RPMI7951 (cell line): ENCODE measurements at places on chromosomes 4 and X. TPM values are rescaled to one million over a fixed set of nuclear protein-coding genes. Genes with fewer than 3 reads are reported as not detected.
A peak's percentile ranks its signal among the peaks of the same experiment; 100 is the strongest.

DNA sequence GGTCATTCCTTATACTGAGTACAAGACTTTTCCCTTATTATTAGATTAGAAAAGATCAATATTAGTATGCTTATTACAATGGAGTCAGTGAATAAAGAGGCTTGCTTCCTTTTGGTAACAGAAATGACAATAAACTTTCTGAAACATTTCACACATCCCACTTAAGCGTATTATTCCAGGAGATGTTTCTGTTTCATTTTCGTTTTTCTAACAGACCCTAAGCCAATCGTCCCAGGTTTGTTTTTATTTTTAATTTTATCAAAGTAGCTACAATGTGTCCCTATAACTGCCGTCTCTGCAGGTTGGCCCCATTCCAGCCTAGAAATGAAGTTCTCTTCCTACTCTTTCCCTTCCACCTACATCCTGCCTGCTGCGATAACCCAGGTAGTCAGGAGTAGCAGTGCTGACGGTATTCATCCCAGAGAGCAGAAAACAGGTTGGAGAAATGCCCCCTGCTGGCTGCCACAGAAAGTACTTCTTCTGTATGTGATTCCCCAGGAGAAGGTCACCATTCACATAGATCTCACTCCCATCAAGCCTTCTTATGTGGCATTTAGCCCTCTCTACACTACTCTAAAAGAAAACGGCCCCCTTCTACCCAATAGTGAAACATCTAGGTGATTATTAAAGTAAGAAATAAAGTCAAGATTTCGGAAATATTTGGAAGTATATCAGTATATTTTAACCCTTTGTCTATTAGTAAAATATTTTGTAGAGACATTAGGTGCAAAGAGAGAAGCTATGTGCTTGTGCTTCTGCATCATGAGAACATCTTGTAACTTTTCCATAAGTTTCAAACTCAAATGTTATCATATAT lies 40.4 kb downstream of the ENPEP start:
- DNase-seq: peak; percentile 70

- no peak for DNase-seq
Observed at GRCh38 chr4:44716597-44716996, 9.8 kb downstream of the GNPDA2 start.

- DNase-seq: no peak
Observed at GRCh38 chr4:67659065-67659464, 41.9 kb downstream of the UBA6 start.

DNA sequence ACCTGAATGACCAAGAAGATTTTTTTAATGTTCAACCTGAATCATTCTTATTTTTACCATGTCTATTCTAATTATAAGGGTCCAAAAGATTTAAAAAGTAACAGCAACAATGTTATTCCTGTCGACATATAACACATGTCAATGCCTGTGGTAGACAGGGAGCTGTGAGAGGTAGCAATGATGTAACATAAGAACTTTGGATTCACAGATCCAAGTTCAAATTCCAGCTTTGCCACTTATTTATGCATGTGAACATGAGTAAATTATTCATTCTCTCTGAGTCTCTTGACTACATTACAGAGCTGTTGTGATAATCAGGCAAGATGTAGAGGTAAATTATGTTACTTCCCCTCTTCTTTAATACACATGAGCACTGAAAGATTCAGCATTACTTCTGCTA lies 54.5 kb downstream of the KLHL8 start:
- DNase-seq: no peak

- no peak for DNase-seq
Observed at GRCh38 chr4:21248331-21248730, 548.1 kb downstream of the PACRGL start.

DNA sequence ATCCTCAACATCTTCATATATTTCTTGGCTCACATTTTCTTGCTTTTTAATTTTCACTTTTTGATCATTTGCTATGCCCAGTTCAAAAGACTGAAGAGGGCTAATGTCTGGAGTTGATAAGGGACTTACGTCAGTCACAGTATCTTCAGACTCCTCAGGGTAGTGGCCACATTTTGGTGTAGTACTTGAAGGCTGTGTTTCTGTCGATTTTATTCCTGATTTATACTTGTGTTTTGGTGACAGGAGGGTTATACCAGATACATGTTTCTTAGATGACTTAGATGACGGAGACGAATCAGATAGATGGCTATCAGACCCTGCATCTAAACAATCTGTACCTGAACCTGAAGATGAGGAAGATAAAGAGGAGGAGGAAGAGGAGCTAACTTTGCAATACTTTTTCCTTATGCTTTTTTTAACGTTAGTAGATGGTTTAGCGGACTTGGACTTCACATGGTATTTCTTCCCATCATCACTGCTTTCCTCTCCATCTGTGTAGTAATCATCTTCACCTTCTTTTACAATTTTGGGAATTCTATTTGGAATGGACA lies 13.4 kb downstream of the CFAP97 start:
- DNase-seq: no peak

- DNase-seq: no peak
Observed at GRCh38 chr4:6451309-6451708, 21.1 kb downstream of the PPP2R2C start.

DNA sequence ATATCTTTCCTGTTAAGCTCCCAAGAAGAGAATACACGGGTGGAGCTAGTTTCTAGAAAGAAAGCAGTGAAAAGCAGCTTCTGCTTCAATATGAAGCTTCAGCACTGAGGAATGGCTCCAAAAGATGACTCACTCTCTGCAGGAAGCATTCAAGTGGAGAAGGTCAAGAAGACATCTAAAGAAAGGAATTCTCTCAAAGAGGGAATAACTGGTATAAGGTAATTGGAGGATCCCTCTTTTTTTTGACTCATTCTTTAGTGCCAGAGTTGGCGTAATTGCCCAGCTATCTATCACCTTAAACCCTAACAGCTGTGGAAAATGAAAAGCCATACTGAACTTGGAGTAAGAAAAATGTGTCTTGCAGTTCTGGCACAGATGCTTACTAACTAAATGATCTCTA lies 3.5 kb downstream of the EDA2R start:
- DNase-seq: peak; percentile 70

- no peak for DNase-seq
Observed at GRCh38 chrX:44241546-44241945, 101.9 kb downstream of the EFHC2 start.

- no peak for DNase-seq
Observed at GRCh38 chrX:19674041-19674789, 158.9 kb upstream of the MAP3K15 start.

- peak; percentile 76 for DNase-seq
Observed at GRCh38 chrX:107712231-107713202, 63.1 kb downstream of the TSC22D3 start.

DNA sequence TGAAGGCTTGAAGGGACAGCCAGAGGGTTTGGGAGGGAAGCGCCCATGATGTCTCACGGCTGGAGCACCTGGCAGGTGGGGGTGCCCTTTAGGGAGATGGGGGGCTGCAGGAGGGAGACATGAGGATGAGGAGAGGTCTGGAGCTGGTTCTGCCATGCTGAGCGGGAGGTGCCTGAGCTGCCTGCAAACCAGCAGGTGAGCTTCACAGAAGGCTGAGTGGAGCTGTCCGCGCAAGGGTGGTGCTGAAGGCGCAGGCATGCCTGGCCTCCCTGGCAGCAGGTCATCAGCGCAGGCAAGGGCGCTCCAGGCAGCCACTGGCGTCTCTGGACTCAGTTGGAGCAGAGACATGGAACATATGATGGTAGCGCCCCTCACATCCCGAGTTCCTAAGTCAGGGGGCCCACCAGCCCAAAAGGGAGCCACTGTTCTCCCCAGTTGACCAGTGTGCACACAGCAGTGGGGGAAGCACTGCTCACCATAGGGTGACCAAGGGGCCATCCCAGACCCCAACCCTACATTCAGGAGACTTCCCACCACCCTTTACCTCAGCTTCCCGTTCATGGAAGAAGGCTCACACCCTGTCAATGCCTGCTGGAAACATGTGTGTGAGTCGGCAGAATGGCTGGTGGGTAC lies 25.8 kb downstream of the ADRA2C start:
- DNase-seq: no peak

- DNase-seq: no peak
Observed at GRCh38 chrX:104391906-104392305, 137.2 kb upstream of the ESX1 start.

DNA sequence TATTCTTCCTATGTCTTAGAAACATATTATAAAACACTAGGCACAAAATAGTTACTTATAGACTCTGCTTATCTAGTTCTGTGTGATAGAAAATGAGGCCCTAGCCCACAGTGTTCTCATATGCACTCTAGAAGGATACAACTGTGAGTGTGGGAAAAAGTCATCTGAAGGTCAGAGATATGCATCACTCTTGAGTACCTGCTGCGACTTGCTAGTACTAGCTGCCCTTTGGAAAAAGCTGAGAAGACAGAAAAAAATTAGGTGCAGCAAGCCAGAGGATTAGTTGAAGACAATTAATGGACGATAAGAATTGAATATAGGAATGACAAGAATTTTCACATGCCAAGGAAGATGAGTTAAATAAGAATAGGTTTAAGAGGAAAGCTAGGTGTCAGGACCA lies 61.3 kb downstream of the MTHFD2L start:
- DNase-seq: no peak

GRCh38 chrX:40908026-40908425 lies 172.7 kb upstream of the MED14 start:
- peak; percentile 58 for DNase-seq

- no peak for DNase-seq
Observed at GRCh38 chr4:119977076-119977940, 89.3 kb downstream of the MAD2L1 start.

- no peak for DNase-seq
Observed at GRCh38 chrX:30762755-30763154, 109.5 kb downstream of the GK start.

DNA sequence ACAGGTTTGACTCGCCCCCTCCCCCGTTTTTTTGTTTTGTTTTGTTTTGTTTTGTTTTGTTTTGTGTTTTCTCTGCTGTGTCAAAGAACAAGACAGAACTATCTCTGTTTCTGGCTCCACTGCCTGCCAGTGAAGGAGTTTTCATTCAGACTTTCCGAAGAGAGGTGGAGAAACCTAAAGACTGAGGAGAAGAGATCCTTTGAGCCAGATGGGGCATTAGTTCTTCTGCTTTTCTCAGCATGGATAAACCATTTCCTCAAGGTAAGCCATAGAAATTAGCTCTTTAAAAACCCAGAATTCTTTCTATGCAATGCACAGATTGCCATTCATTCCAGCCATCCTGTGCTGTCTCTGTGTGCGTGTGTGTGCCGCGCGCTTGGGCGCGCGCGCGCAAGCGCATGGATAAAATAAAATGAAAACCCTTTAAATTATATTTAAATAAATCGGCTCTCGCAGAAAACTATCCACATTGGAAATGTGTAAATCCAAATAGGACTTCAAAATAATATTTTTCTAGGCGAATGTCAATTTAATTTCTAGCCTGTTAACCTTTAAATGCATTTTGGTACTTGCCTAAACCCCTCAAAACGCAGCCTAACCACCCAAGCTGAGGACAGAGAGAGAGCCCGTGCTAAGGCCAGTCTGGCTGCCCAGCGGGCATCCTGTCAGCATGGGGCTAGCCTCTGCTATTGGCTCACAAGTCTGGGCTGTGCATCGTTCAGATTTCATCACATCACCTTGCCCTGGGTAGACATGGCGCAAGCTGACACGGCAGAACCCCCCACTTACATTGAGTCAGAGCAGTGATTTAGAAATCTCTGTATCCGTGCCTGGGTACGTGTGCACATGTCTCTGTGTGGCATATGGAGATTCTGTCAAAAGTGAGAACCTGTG lies 113.0 kb upstream of the VAMP7 start:
- DNase-seq: no peak

GRCh38 chr4:15291122-15291521 lies 136.7 kb upstream of the C1QTNF7 start:
- DNase-seq: no peak

GRCh38 chr4:119898211-119898610 lies 168.4 kb downstream of the MAD2L1 start:
- DNase-seq: no peak

DNA sequence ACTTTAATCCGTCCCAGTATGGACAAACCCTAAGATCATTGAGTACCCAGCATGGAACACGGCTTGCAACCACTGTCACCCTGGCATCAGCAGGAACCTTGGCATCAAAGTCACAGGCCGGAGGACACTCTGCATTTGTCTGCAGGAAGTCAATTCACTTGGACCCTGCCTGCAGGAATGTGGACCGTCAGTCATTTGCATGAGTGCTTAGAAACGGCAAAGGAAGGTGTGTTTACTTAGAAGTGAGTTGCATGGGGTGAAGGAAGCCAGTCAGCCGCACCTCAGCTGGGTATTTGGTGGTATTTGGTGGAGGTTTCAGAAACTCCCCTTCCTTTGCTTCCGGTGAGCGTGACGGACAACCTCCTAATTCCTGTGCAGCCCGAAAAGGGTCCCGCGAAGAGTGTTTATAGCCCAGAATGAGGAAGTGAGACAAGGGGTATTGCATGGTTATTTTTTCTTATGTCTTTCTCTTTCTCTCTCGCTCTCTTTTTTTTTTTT lies 15.5 kb downstream of the P2RY8 start:
- no peak for DNase-seq

GRCh38 chrX:1330605-1331004 lies 6.0 kb upstream of the IL3RA start:
- no peak for DNase-seq

GRCh38 chrX:74505437-74505836 lies 84.1 kb downstream of the SLC16A2 start:
- no peak for DNase-seq

DNA sequence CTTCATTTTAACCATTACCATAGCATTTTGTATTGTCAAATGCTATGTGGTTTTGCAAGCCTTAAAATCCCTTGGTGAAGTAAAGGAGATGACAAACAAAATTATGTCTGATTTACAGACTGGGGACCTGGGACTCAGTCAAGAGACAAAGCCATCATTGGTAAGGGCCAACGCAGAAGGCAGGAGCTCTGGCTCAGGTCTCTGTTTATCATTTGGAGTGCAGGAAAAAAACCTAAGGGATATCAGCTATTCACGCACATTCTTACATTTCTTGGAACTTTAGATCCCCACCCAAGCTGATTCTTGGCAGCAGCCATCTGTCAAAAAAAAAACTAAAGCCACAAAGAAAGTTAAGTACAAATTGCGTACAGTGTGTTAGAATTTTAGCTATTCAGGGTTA lies 731.9 kb downstream of the STPG2 start:
- DNase-seq: no peak

GRCh38 chrX:925652-926061 lies 286.8 kb downstream of the CRLF2 start:
- DNase-seq: no peak

GRCh38 chr4:44553180-44553579 lies 98.2 kb downstream of the YIPF7 start:
- no peak for DNase-seq

GRCh38 chrX:103918571-103919269 lies 43.7 kb upstream of the TMSB15B start:
- DNase-seq: peak; percentile 61

PAGE5 gene
- 41.0 and 56.8 TPM in 2 replicates for total RNA-seq

SCRG1 gene
- 0.10 and 0.12 TPM in 2 replicates for total RNA-seq

WNK3 gene
- total RNA-seq: 1.8 TPM in 2 replicates

CORIN gene
- not detected in 2 replicates for total RNA-seq

PPBP gene
- total RNA-seq: not detected in 2 replicates

SYN1 gene
- total RNA-seq: 0.12 and 0.20 TPM in 2 replicates

GAGE1 gene
- 0.20 and 0.96 TPM in 2 replicates for total RNA-seq

CT45A10 gene
- total RNA-seq: 0.29 and 0.72 TPM in 2 replicates

LEF1 gene
- 31.6 and 52.9 TPM in 2 replicates for total RNA-seq

SPANXN2 gene
- total RNA-seq: not detected in 2 replicates

TMPRSS11F gene
- 0.10 TPM in 1 of 2 replicates, not detected in the other for total RNA-seq
